ENCODE measurements at places on chromosomes 2 and 18. TPM values are rescaled to one million over a fixed set of nuclear protein-coding genes. Genes with fewer than 3 reads are reported as not detected.
A peak's percentile ranks its signal among the peaks of the same experiment; 100 is the strongest.

- no peak for DNase-seq
Measured at GRCh38 chr18:11842562-11842961, 8.7 kb upstream of the CHMP1B start.

Gene STAMBP
- total RNA-seq, result 12.4 TPM

DNA sequence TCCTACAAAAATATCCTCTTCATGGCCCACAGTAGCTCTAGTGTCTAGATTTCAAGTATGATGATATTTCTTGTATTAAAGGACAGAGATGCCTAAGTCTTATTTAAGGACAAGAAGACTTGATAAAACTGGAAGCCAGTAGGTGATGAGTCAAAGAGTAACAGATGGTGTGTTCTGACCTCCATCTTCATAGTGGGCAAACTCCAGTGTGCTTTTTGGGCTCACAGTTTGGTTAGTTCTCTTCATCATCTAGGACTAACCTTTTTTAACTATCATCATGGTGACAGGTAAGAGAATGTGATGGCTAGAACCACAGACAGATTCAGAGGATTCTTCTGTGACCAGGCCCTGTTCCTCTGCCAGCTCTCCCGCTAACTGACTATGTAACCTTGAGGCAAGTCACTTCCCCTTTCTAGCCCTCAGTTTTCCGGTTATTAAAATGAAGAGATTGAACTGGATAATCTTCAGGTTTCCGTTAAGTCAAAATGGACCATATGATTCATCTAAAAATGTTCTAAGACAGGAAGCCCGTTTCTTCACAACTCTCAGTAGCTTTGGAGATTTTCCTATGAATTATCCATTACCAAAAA, 140.3 kb upstream of the RASGRP3 start:
- no peak for DNase-seq

- DNase-seq, result no peak
Measured at GRCh38 chr2:157931542-157931941, 55.4 kb upstream of the ACVR1 start.

DNA sequence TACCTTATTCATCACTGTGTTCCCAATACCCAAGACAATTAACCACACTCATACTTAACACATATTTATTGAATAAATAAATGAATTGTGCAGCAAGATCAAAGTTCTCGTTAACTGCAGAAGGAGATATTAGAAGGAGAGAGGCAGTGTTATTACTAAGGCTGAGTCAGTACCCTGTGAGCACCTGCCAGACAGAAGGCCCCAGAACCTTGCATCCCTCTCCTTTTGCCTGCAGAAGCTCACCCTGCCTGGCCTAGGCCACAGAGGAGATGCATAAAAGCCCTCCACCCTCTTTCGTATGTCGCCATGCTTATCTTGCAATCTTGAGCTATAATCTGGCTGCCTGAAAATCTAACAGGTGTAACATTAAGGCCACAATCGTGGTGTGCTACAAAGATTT, 20.5 kb upstream of the RNF149 start:
- no peak for DNase-seq

GRCh38 chr2:137870682-137871081, 93.6 kb upstream of the HNMT start:
- no peak for DNase-seq

Gene PCARE
- not detected for total RNA-seq

Gene EIPR1
- 7.8 TPM for total RNA-seq

DNA sequence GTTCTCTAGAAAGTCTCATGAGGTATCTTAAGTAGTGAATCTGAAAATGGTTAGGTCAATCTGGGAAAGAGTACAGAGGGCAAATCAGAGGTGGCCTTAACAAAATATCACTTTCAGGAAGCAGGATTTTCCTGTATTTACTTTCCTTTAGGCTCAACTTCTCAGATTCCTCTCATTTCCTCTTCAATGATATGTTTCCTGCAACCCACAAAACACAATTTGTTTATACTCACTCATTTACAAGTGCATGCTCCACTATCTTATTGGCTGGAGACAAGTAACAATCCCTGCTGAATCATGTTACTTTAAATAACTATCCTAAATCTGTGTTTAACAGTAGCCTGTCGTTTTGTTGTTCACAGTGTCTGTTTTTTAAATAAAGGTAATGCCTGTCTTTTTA, 228.1 kb downstream of the DSC3 start:
- no peak for DNase-seq

DNA sequence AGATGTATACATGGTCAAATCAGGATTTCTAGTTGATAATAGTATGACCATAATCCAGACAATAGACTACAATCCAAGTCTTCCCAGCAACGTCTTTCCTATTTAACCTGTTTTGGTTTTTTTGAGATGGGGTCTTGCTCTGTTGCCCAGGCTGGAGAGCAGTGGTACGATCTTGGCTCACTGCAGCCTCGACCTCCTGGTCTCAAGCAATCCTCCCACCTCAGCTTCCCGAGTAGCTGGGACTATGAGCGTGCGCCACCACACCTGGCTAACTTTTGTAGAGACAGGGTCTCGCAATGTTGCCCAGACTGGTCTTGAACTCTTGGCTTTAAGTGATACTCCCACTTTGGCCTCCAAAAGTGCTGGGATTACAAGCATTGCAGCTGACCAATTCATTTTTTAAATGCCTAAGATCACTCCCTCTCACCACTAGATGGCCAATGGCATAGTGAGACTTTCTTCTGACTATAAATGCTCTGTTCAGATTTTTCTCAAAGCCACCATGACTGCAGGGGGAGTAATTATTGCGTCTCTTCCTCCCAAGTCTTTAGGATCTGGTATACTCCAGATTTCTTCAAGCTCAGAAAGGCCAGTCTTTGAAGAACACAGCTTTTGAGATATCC, 47.6 kb downstream of the HNRNPLL start:
- no peak for DNase-seq

DNA sequence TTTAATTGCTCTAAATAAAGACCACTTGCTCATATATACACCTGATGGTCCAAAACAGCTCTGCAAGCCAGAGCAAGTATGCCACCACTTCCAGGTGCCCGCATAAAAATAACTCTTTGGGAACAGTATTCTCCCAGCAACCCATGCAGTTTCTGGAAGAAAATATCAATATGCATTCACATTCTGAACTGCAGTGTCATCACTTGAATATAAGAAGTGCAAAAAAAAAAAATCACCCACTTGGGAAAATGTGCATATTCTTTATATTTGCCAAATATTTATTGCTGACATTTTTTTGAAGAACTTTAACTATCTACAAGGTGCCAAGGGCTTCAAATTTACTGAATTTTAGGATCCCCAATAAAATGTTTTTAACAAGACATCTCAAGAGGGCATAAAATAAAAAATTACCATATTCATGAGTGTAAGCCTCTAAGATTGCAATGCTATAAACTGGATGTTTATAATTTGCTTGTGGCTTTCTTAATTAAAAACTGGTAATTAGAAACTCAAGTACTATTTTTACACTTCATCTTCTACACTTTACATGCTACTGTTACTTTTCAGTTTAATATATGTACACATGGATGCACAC, 360.6 kb upstream of the HNRNPA3 start:
- no peak for DNase-seq

- DNase-seq, result no peak
Measured at GRCh38 chr2:98565286-98565860, 42.9 kb downstream of the COA5 start.

- no peak for DNase-seq
Measured at GRCh38 chr18:76502551-76502950, 7.5 kb upstream of the ZNF516 start.

Gene PRR30
- not detected for total RNA-seq

GRCh38 chr2:62296034-62296831, 100.3 kb downstream of the B3GNT2 start:
- DNase-seq, result no peak

Gene TTR
- 153 TPM for total RNA-seq

DNA sequence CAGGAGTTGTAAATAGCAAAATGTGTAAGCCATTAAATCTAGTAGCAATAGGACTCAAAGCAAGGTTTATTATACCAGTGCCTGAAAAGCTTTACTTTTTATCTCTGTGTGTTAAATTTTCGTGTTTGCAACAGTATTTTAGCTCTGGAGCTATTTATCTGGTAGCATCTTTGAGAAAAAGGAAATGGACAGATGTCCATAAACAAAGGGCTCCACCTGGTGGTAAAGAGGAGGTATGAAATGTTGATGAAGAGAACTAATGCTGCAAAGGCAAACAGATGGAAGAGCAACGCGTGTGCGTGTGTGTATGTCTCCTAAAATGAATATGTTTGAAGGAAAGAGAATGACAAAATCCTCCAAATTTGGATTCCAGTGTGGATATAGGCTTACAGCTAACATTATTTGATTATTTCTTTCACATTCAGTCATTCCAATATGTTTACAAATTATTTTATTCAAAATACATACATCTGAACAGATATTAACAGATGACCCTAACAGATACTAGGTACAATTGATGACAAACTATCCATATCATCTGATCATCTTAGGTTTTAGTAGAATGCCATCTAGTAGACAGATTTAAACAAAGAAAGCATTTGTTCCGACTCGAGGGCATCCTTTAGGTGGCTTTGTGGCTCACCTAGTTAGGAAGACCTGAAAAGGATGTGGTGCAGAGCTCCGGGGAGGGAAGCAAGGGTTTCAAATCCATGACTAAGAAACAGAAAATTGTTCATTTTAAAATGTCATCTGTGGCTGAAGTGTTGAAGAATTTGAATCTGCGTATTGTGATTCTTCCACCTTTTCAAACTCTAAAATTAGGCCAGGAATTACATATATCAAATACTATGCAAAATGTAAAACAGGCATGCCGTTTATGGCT, 383.3 kb downstream of the MTX2 start:
- no peak for DNase-seq

DNA sequence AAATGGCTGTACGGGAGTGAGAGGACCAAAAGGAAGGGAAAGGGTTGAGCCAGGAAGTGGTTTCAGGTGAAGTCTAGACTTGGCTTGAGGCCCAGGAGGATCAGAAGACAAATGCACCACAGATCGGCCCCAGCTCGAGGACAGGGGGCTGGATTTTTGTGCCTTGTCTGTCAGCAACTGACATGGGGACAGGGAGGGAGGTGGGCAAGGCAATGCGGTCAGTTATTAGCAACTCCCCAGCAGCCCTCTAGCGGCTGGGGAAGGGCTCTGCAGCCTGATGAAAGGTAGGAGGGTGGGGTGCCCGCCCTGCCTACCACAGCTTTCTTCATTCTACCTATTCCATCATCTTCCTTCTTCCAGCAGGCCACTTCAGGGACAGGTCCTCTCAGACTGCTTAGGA, 50.0 kb downstream of the CPO start:
- peak; percentile 48 for DNase-seq

DNA sequence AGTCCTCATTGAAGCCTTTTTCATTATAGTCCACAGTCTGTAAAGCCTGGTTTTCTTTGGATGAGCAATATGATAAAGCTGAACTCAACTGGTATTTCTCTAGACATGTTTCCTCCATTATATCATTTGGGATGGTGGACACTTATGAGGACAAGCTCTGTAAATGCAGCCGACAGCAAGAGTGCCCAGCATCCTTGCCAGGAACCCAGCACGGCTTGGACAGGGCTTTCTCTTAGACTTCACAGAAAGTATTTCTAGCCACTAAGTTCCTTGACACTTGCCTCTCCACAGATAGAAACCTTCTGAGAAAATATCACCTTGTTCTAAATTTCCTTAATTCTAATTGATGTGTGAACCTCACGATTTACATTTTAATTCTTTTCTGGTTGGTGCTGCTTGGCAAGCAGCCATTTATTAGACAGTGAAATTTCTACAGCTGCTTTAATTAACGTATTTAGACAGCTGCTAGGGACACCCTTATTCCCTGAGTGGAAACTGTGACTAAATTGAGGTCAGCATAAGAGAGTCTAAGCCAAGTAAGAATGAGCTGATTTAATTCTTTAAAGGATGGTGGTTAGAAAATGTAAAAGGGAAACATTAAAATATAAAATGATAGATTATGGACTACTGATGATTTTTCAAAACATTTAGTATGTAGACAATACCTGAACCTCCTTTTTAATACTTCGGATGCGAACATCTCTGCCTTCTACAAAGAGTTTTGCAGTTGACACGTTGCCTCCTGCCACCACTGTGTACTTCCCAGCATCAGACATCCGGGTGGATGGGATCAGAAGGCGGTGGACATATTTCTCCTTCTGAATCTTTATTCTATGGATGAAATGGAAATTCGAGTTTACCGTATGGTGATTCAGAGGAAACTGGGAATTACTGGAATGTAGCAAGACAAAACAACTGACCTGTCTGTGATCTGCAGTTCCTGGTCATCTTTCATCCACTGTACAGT, 39.8 kb downstream of the TTN start:
- no peak for DNase-seq

DNA sequence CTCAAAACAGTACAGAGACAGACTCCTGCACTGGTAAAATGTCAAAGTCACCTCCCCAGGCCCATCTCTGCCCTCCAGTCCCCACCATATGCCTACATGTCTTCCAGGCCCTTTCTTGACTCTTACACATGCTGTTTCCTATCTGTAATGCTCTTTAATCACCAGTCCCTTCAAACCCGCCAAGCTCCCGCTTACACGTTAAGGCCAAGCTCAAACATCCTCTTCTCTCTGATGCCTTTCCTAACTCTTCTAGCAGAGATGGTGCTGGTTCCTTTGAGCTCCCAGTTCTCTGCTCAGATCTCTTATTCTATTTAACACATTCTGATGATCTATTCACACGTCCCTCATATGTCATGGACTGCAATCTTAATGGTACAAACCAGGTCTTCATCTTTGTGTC, 5.0 kb downstream of the EVA1A start:
- no peak for DNase-seq

DNA sequence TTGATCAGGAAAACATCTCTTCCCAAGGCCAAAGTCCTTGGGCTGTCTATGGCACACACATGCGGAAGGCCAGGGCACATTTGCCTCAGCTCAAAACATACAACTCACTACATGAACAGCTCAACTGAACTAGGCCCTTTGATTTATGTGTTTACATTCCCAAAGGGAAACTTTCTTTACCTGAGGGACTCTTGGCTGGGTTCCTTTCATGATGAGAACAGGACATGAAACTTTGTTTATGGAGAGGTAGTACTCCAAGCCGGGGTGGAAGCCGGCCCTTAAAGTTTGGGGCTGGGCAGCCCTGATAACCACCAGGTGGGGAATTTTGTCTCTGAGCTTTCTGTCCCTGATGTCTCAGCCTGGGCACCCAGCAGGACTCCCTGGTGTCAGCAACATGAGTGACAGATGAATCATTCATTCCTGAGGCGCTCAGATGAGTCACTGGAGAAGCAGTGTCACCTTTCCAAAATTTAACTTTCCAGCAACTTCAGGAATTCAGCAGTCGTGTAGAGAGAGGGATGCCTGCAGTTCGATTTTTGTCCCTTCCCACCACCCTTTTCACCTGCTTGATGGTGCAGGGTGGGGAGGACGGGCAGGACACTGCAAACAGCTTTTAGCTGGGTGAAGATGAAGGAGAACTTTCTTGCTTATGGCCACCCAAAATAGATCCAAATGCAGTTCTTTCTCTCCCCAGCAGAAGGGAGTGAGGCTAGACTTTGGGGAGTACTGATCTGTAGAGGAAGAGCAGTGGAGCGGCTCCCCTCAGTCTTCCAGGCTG, 331.6 kb downstream of the DYSF start:
- no peak for DNase-seq

- no peak for DNase-seq
Measured at GRCh38 chr2:200484934-200485333, 24.9 kb downstream of the KCTD18 start.

Measured in pancreas (tissue), 10 donors.